ENCODE measurements at places on chromosomes 4 and X.

GRCh38 chrX:3728454-3728853, 15.0 kb upstream of the PRKX start:
- DNase-seq: no peak

DNA sequence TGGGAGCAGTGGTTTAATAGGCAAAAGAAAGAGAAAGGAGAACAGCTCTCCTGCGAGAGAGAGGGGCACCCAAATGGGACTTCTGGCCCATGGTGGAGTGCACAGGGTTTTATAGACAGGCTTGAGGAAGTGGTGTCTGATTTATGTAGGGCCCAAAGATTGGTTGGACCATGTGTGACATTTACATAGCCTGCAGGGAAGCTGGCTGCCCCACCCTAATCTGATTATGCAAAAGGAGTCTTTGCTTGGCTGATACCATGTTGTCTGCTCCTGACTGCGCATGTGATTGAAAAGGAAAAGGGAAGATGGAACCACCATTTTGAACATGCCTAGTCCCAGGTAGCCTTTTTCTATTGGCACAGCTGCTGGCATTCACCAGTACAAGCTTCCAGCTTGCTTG, 100.0 kb upstream of the DIPK2B start:
- no peak for DNase-seq

DNA sequence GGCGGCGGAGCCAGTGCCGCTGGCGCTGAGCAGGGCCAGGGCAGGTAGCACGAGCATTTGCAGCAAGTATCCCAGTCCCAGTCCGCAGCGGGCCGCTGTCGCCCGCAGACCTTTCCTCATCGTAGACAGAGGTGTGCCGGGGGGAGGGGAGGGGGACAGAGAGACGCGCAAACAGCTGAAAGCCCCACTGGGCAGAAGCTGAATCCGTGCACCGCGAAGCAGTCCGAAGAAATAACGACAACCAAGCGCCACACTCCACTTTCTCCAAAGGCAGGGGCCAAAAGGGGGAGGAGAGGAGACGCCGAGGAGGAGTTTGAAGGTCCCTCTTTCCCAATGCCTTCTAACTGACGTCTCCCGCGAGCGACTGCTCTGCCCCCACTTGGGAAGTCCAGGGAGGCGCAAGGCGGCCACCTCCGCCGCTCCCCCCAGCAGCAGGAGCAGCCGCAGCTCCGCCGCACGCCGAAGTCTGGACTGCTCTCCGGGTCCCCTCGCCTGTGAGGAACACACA, at the start of gene UNC5C:
Gene UNC5C (minus strand): TSS at position 236 of the 508 bp plus-strand sequence.
- DNase-seq: no peak

GRCh38 chr4:76623217-76624045, 188.4 kb downstream of the SHROOM3 start:
- DNase-seq: no peak

DNA sequence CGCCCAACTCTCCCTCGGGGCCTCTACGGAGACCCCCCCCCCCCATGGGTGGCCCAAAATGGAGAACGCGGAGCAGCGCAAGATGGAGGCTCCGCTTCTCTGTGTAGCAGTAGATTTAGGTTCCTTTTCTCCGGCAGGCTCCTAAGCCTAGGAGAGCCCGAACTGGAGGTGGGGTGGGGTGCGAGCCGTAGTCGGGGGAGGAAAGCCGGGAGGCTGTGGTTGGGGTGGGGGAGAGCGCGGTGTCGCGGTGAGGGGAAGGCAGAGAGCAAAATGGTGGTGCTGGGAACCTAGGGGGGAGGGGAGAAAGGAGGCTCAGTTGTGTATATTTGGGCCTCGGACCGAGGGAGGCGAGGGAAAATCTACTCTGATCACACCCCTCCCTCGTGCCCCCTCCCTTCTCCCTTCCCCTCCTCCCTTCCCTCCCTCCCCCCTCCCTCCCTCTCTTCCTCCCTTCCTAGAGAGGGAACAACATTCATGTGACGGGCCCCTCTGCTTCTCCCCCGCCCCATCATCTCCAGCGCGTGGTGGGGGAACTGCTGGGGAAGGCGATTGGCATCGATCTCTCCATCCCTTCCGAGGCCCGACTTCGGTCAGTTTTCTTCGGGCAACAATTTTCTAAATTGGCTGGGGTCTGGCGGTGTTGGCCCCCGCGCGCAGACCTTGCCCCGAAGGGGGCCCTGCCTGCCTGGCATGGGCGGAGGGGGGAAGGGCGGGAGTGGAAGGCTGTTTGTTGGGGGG, at the start of gene STAG2:
Gene STAG2 (plus strand): TSS at position 439 of the 738 bp plus-strand sequence. CDS start 60,922 bp downstream, outside the sequence.
- DNase-seq: peak; percentile 4

DNA sequence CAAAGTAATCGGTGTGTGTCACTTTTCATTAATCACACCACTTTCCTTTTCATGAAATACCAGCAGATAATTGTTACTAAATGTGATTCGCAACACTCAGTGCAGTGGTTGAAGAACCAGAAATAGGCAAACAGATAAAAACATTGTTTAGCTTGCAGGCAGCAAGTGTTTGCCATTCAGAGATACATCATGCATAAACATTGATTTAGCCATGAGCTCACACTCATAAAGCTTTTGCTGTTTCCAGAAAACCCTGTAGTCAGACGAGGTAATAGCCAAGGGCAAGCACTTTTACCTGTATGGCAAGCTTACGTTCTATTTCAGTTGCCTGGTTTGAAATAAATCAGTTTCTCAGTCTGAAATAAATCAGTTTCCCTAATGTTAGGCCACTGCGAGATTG, 542.0 kb upstream of the TENM3 start:
- DNase-seq: no peak

DNA sequence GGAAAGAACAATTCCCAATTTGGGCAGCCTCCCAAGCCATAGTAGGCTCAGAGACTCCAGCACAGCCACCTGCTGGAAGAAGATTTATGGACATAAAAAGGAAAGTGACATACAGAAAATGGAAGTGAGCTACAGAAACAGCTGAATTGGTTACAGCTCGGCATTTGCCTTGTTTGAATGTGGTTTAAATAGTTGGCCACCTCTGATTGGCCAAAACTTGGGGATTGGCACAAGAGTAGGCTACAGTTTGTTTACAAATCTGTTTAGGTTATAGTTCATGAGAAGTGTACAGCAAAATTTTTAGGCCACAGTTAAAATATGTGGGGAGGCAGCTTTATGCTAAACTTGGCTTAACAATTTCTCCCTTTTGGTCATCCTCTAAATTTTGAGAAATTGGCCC, 150.4 kb downstream of the MAGEC1 start:
- no peak for DNase-seq

- DNase-seq: no peak
Measured at GRCh38 chrX:110920991-110921390, 125.4 kb upstream of the CHRDL1 start.

DNA sequence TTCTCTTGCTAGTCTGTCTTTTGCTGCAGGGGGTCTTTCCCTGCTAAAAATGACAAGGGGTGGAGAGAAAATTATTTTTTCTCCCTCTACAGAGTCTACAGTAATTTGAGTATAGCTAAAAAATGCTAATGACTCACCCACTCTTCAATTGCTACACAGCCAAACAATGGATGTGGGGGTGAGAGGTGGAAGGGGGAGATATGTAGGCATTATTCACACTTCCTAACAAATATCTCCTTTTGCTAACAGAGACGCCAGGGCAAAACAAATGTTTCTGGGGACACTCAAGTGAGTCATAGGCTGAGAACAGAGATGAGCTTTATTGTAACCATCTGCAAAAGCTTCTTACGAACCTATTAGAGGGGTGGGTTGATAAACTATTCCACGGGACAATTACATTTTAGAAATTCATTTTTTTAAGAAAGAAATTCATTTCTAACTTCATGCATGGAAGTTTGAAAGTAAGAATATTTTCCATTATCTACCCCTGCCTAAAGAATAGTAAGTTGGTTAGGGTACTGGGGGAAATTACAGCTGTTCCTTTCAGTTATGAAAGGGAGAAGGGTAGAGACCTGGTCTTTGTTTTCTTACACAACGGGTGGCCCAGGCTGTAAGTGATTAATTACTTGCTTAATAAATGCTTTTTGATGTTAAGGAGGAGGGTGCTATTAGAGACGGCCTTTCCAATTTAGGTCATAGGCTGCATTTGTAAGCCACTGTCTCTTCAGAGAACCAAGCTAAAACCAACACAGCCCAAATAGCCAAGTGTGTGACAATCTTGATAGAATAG, 12.8 kb downstream of the SCD5 start:
- DNase-seq: no peak

DNA sequence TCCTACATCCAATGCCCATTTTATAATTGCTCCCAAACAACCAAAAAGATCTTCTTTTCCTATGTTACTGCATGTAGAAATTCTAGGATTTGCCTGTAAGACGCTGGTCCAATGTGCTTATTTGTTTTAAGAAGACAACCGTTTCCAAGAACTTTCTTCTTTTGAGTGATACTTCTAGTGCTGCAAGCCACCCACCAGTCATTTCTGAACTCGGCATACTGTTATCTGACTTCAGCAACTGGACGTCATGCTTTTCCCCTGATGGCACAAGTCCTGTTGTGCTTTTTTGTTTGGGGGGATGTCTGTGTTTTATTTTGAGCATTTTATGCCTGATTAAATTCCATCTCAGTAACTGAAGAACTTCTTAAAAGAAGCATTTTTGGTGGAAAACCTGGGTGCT, 16.0 kb upstream of the RAP1GDS1 start:
- DNase-seq: no peak

DNA sequence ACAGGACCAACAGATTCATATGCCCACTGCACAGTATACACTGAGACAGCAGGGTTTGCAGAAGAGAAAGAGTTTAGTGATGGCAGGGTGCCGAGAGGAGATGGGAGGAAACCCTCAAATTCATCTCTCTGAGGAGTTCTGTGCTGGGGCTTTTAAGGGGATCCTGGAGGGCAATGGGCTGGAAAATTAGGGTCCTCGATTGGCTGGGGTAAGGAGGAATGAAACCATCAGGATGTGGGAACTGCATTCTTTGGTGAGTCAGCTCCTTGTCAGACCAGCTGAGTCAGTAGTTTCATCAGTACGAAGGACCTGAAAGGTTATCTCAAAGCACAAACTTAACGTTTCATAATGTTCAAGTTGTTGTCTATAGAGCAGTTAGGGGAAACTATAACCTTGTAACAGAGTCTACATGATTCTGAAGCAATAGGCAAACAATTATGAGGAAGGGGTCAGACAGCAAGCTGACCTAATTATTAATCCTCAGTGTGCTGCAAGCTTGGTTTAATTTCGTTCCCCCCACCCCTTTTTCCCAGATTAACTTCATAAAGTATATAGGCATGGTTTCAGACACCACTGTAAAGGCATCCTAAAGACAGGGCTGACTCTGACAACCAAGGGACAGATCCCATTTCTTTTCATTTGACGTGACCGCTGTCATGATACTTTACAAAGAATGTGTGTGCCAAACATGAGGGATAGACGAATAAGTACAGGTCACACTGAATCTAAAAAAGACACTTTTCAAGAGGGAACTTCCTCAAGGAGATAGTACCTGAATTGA, 1.5 kb upstream of the MSMO1 start:
- DNase-seq: no peak

DNA sequence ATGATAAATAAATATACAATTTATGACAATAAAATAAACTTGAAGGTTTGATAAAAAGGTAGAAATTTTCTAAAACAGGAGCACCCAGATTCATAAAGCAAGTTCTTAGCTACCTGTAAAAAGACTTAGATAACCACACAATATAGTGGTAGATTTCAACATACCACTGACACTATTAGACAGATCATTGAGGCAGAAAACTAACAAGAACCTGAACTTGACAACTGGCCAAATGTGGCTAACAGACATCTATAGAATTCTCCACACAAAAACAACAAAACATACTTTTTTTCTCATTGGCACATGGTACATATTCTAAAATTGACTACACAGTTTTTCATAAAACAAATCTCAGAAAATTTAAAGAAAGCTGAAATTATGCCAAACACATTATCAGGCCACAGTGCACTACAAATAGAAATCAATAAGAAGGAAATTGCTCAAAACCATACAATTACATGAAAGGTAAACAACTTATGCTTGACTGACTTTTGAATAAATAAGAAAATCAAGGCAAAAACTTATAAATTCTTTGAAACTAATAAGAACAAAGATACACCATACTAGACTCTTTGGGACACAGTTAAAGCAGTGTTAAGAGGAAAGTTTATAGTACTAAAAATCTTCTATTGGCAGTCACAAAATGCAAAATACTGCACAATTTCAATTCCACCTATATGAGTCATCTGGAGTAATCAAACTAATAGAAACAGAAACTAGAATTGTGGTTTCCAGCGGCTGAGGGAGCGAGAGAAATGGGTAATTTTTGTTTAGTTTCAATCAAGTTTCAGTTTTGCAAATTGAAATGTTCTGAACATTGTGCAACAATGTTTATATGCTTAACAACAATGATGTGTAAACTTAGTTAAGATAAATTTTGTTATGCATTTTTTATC, 925.6 kb downstream of the SH3BGRL start:
- DNase-seq: no peak

DNA sequence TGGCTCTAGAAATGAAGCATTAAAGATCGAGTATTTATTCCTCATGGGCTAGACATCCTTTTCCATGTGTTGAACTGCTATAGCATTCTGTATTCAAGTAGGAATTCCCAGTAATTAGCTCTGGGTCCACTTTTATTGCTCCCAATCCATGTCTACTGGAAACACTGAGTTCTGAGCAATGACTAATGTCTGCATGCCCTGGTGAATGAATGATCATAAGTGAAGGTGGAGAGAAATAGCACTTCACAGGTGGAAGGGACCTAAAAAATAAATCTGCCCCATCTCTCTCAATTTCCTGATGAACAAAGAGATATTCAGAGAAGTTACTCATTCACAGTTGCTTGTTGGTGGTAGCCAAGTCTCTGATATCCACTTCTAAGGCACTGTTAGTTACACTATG, 34.6 kb upstream of the CXCL8 start:
- no peak for DNase-seq

- no peak for DNase-seq
Measured at GRCh38 chr4:147596981-147597380, 20.2 kb upstream of the TMEM184C start.

DNA sequence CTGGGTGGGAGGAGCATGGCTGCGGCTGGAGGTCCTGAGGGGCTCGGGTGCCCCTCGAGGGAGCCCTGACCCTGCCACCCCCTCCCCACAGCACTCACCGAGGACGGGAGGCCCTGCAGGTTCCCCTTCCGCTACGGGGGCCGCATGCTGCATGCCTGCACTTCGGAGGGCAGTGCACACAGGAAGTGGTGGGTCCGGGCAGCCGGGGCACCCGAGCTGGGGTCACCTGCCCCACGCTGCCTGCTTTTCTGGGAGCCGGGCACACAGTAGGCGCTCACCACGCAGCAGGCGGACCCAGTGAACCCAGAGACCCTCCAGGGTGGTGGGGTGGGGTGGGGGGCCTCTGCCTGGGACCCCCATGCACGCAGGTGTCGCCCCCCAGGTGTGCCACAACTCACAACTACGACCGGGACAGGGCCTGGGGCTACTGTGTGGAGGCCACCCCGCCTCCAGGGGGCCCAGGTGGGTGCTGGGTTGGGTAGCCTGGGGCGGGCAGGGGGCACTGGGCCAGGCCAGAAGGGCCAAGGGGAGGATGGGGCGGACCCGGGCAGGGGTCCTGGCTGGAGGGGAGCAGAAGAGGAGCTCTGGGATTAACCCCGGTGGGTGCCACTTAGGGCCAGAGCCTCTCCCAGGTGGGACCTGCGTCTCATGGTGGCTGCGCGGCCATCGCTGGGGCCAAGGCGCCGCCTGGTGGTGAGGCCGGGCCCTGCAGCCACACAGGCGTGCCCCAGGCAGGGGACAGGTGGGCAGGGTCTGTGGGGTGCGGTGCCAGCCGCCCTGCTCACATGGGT, 1.4 kb downstream of the HGFAC start:
- DNase-seq: peak; percentile 7

- no peak for DNase-seq
Measured at GRCh38 chr4:53037892-53038291, 175.8 kb downstream of the RASL11B start.
